ENCODE measurements at places on chromosomes 1 and 21. TPM values are rescaled to one million over a fixed set of nuclear protein-coding genes. Genes with fewer than 3 reads are reported as not detected.
A peak's percentile ranks its signal among the peaks of the same experiment; 100 is the strongest.

GRCh38 chr1:64268653-64269557 lies 65.5 kb downstream of the UBE2U start:
- peak; percentile 79 for DNase-seq

Gene KCNA2
- total RNA-seq, result 0.10 TPM

DNA sequence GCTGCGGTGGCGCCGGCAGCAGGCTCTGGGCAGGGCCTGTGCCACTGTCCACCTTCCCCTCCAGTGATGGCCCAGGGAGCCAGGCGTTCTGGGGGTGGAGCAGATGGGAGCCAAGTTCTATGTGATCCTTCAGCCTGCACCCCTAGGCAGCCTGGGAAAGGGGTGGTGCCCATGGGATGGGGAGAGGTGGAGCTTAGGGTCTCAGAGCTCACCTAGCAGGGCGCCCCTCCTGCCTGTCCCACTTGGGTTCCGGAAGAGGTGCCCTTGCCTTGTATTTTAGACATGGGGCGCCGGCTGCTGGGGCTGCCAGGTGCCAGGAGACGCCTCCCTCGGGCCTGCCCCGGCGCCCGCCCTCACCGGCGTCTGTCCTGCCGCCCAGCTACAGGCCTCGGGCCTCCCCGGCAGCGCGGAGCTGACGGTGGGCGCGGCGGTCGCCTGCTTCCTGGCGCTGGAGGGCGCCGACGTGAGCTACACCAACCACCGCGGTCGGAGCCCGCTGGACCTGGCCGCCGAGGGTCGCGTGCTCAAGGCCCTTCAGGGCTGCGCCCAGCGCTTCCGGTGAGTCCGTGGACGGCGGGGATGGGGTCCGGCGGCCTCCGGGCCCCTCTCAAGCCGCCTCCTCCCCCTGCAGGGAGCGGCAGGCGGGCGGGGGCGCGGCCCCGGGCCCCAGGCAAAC lies 3.1 kb upstream of the MMP23B start:
- no peak for DNase-seq

Gene ECE1
- total RNA-seq, result 15.9 TPM

DNA sequence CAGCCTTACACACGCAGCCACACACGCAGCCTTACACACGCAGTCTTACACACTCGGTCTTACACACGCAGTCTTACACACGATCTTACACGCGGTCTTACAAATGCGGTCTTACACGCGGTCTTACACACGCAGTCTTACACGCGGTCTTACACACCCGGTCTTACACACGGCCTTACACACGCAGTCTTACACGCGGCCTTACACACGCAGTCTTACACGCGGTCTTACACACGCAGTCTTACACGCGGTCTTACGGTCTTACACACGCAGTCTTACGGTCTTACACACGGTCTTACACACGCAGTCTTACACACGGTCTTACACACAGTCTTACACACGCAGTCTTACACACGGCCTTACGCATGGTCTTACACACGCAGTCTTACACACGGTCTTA lies 111.9 kb downstream of the PRDM16 start:
- DNase-seq, result no peak

- DNase-seq, result no peak
Observed at GRCh38 chr1:7770669-7770996, 463 bp upstream of the VAMP3 start.

DNA sequence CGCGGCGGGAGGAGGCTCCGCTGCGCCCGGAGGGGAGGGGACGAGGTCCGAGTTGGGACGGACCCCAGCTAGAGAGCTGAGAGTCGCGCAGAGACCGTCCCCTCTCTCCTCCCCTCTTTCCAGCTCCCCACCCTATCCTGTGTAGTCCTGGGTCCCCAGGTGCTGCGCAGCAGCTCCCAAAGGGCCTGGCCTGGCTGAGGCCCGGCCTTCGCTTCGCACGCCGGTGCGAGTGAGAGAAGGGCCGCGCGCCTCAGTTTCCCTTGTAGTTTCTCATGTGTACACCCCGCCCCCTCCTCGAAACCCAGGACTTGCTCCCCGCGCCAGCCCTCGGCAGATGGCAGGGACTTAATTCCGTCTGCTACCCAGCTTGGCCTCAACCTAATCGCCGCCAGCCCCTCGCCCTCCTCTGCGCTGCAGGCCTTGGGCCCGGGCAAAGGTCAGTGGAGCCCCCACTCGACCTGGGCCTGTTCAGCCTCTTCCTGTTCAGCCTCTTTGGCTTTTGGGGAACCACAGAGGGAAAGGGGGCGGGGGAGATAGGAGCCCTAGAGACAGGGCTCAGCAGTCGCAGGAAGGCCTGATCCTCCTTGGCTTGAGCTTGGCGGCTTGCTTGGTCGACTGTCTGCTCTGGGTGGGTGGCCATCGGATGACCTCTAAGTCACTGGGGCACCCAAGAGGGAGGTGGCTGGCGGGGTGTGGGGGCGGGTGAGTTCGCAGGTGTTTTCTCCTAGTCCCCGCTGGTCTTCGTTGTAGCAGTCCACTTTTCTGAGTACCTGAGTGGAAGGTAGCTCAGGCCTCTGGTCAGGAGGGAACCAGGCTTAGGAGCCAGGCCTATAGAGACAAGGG lies 1.0 kb downstream of the ZNF687 start:
- peak; percentile 16 for DNase-seq

- no peak for DNase-seq
Observed at GRCh38 chr1:233031521-233031920, 81.1 kb downstream of the NTPCR start.

DNA sequence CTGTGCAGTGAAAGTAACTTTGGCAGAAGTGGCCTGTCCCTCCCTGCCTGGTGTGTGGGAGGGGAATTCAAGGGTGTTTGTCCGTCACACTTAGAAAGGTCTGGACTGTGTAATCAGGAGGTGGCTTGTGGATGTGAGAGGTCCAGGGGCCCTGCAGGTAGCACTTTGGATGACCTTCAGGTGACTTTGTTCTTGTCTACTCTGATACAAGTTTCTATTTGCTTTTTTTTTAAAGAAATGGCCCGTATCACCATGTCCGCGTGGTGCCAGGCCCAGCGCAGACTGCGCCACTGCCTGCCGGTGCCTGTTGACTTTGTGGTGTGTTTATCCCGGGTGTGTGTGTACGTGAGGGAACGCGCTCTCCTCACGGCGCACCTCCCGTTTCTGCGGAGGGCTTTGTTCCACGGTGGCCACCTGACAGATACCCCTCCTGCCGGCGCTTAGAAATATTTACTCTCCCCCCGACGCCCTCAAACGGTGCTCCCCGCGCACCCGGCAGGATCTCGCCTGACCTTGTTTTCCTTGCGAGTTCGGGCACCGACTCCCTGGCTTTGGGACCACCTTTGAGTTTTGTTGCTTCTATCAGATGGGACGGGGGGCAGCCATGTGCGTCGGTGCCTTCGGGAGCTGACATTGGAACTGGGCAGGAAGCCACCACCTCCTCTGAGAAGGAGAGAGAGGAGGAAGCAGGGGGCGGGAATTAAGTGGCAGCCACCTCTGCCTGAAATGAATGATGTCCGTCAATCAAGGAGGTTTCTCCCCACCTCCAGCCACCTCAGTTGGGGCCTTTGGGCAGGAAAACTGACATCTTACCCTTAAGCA lies 119.4 kb downstream of the PRDM16 start:
- no peak for DNase-seq

Gene PIGP
- total RNA-seq, result 21.3 TPM

Gene DEGS1
- total RNA-seq, result 92.9 TPM

GRCh38 chr1:212313616-212314015 lies 28.4 kb downstream of the PPP2R5A start:
- peak; percentile 73 for DNase-seq

Gene GOLT1A
- not detected for total RNA-seq

GRCh38 chr1:178544531-178544930 lies 31.6 kb downstream of the TEX35 start:
- DNase-seq, result no peak

- no peak for DNase-seq
Observed at GRCh38 chr1:19326748-19327065, 14.6 kb downstream of the SLC66A1 start.

Gene PLA2G2A
- total RNA-seq, result not detected

DNA sequence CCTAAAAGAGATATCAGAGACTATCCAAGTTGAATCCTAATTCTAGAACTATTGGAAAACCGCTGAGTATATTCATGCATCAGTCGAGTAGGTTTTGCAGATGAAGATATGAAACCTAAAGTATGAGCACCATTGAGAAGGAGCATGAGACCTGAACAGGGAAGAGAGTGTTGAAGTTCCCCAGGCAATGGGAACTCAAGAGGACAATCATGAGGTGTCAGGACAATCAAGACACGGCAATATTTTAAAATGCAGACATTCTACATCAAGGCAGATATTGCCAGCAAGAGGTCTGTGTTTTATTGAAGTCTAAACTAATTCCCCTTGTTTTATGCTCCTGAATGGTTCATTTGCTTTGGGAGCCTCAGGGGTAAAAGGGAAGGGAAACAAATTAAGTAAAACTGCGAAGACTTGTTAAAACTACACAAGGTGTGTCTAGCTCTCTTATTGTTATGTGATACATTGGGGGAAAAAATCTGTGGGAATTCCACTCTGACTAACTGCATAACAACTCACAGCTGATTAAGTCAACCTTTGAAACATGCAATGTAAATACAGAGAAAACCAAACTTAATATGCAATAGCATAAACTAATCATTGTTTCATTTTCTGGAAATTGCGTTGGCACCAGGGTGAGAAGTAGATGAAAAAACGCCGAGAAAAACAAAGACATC lies 347.9 kb upstream of the ADGRL2 start:
- no peak for DNase-seq

GRCh38 chr1:47592296-47593012 lies 154.6 kb downstream of the FOXD2 start:
- no peak for DNase-seq

- DNase-seq, result no peak
Observed at GRCh38 chr1:168374566-168374965, 93.9 kb downstream of the TBX19 start.

DNA sequence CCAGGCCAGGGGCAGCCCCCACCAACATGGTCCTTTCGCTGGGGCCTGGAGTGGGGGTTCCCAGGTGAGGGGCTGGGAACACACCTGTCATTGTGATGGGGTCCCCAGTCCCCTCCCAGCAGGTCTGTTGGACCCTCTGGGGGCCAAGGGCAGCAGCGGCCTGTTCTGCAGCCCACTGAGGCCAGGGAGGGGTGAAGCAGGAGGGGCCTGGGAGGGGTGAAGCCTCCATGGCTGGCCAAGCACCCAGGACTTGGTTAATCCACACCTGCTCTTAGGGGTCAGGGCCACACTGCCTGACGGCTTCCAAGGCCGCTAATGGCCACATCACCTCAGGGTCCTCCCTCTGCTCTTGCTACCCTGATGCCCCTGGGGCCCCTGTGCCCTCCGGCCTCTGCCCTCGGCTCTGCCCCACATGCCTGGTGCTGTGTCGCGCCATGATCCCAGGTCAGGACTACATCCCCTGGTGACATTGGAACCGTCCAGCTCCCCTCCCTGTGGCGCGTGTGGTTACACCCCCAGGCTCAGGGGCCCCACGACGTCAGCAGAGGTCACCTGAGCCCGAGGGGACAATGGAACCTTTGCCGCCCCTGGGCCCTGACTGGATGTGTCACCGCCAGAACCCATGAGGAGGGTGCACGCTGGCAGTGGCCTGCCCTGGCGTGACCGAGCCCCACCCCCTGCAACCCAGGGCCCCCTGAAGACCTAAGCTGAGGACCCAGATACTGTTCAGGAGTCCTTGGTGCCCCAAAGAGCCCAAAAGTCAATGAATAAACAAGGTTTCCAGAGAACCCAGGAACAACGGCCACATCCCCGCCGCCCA lies 7.0 kb downstream of the TNFRSF18 start:
- DNase-seq, result no peak

DNA sequence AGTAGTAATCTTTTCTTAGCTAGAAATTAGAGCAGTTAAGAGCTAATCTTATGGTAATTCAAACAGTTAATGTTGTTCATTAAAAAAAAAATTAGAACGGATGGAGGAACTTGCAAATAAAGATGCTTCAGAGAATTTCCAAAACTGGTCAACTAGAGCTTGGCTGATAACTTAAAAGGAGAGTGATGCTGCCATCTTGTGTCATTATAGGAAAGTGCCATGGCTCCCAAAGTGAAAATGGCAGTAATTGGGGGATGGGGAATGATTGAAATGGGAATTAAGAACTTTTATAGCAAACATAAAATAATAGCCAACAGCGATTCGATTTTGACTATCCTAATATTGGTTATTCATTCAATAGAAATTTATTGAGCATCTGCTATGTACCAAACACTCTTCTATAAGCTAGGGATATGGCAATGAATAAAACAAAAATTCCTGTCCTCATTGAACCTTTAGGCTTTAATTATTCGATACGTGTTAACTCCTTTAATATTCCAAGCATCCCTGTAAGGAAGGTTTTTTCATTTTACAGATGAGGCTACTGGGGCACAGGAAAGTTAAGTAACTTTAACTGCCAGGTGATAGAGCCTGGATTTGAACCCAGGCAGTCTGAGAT lies 5.7 kb upstream of the PLPP3 start:
- DNase-seq, result peak; percentile 75

DNA sequence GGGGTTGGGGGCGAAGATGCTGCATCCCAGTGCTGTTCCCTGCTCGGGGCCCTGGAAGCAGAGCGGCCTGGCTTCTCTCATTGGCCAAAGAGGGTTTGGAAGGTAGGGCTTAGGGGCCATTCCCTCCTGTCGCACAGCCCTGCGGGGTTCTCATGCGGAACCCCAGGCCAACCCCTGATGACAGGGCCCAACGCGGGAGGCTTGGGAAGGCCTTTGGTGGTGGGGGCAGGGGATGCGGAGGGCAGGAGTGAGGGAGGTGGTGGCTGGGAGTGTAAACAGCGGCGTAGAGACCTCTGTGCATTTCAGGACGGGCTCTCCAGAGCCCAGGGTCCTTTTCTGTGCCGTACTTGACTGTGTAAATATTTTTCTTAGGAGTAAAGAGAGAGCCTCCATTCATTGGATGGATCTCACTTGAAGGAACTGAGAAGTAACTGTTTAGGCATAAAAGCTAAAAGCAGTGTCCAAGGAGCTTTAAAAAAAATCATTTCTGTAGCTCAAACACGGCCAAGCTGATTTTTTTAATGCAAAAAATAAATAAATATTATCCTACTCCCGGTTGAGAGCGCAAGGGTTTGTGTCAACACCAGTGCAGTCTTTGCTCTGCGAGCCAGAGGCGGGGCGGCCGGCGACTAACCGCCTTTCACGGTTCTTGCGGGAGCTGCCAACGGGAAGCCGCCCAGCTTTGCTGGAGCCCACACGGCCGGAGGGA lies 169.1 kb downstream of the PRDM16 start:
- DNase-seq, result no peak

DNA sequence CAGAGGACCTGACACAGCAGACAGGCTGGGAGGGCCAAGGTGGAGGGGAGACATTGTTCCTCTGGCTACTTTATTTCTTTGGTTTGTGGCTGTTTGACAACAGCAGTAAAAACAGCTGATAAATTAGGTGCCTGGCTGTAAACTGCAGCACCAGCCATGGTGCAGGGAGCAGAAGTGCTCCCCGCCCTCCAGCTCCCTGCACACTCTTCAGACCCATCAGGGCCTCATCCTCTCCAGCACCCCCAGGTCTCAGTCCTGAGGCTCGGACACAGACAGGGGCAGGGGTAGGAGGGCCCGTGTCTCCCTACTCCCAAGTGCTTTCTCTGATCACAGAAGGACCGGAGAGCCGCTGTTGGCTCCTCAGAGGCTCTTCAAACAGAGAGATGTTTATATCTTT lies 17.7 kb upstream of the LRRN2 start:
- DNase-seq, result no peak
